NCI-H748 treated with DMSO at 0.1 percent for 48 hours (cell line): ENCODE measurements at places on chromosomes 1 and 21.
A peak's percentile ranks its signal among the peaks of the same experiment; 100 is the strongest.

- no peak for DNase-seq
Observed at GRCh38 chr21:32777269-32777668, 5.7 kb upstream of the PAXBP1 start.

GRCh38 chr21:44519346-44520325 lies 20.4 kb downstream of the KRTAP10-1 start:
- no peak for DNase-seq

DNA sequence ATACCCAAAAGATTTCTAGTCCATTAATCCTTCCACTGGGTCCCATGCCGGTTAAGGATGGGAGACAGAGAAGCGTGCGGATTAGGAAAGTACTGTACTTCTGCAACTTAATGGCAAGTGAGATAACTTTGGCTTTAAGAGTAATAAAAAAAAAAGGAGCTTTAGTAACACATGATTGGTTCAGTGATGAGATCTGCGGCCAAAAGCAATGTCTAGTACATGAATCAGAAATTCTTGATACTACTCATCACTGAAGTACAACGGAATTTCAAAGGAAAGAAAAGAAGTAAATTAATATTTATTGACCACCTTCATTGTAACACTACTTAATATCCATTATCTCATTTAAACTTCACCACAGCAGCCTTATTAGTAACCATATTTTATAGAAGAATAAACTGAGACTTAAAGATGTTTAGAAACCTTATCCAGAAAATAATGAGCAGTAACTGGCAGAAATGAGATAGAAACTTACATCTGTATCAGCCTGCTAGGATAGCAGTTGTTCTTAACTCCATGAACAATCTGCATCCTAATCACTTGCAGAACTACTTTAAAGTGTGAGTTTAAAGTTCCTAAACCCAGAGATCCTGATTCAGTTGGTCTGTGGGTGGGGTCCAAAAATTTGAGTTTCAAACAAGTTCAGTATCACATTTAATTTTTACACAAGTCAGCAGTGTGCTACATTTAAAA lies 14.1 kb upstream of the NUF2 start:
- DNase-seq: no peak

GRCh38 chr1:219987325-219987724 lies 59.0 kb upstream of the SLC30A10 start:
- no peak for DNase-seq

GRCh38 chr1:150072959-150073358 lies 5.4 kb downstream of the VPS45 start:
- peak; percentile 17 for DNase-seq

DNA sequence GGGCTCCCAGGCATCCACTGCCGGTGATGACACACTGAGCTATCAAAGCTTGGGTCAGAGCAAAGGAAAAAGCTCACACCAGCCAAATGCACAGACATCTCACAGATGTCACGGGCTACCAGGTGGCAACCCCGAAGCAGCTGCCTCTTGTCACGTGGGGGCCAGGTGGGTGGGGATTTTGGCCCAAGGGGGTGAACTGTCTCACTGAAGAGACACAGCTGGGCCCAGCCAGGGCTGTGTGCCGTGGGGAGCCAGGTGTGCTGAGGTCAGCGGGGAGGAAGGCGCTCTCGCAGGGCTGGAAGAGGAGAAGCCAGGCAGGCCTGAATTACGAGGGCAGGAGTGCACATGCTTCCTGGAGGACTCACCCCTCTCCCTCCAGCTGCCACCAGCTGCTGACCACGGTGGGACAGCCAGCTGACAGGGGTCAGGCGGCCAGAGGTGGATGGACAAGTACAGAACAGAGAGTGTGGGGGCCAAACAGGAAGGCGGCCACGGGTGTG lies 32.4 kb downstream of the KCNN3 start:
- DNase-seq: no peak

- no peak for DNase-seq
Observed at GRCh38 chr1:17375651-17376050, 3.7 kb downstream of the PADI6 start.

- no peak for DNase-seq
Observed at GRCh38 chr1:1199961-1200875, 6.2 kb downstream of the TNFRSF18 start.

DNA sequence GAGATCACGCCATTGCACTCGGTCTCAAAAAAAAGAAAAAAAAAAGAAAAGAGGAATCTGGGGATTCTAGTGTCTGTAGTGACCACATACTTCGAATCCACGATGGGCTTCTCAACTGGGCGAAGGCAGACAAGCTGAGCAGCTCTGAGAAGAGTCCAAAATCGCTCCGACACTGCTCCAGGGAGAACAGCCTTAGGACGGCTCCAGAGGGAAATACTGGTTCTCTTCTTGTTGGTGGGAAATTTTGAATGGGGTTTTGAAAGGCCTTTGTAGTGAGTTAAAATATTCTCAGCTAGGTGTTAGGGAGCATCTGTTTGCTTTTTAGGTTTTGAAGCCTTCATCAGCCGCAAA lies 18.3 kb upstream of the HJV start:
- DNase-seq: peak; percentile 48

GRCh38 chr1:60765204-60765603 lies 317.2 kb upstream of the NFIA start:
- DNase-seq: peak; percentile 48

DNA sequence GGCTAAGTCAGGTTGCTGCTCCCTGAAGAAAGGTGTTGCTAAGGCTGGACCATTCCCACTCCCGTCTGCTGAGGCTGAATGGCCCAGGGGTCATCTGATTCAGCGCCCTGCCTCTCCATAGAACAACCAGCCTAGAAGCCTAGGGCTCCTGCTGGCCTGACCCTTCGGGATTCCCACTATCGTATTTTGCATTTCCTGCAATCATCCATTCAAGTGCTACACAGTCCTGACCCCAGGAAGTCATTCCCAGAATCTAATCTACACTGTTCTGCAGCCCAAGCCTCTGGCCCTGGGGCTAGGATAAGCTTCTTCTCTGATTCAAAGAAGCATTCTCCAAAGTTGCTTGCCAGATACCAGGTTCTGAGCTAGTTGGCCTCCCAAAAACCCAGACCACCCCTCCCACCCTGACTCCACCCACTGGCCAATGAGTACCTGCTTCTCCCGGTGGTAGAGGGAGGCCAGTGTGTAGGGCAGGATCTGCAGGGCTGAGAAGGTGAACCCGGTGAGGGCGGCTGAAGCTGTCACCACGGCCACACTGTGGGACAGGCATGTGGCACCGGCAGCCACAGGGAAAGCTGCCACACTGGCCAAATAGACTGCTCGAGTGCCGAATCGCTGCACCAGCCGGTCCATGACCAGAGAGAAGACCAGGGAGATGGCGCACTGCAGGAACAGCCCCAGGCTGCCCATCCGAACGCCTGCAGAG lies 18.7 kb downstream of the SLC45A3 start:
- DNase-seq: no peak

GRCh38 chr1:199057322-199057721 lies 418.5 kb downstream of the PTPRC start:
- DNase-seq: no peak

DNA sequence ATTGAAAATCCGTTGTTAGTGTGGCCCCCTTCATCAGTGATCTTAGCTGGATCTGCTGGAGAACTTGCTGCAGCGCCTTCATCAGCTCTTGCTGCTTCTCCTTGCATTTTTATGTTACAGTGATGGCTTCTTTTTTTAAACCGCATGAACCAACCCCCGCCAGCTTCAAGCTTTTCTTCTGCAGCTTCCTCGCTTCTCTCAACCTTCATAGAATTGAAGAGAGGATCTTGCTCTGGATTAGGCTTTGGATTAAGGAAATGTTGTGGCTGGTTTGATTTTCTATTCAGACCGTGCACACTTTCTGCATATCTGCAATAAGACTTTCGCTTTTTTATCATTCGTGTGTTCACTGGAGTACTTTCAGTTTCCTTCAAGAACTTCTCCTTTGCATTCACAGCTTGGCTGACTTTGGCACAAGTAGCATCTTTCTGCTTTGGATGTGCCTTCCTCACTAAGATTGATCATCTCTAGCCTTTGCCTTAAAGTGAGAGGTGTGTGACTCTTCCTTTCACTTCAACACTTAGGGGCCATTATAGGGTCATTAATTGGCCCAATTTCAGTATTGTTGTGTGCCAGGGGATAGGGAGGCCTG lies 13.1 kb downstream of the RNF187 start:
- DNase-seq: no peak
